ENCODE measurements at places on chromosomes 7 and 10.

GRCh38 chr7:30157204-30157603 is 22.4 kb downstream of the MTURN start:
- DNase-seq: no peak

GRCh38 chr10:77029777-77030717 is 607.6 kb downstream of the KCNMA1 start:
- DNase-seq: no peak

GRCh38 chr7:101104193-101104713 is 19.0 kb downstream of the TRIM56 start:
- DNase-seq: no peak

- DNase-seq: no peak
Observed at GRCh38 chr10:111209692-111210091, 132.9 kb downstream of the ADRA2A start.

DNA sequence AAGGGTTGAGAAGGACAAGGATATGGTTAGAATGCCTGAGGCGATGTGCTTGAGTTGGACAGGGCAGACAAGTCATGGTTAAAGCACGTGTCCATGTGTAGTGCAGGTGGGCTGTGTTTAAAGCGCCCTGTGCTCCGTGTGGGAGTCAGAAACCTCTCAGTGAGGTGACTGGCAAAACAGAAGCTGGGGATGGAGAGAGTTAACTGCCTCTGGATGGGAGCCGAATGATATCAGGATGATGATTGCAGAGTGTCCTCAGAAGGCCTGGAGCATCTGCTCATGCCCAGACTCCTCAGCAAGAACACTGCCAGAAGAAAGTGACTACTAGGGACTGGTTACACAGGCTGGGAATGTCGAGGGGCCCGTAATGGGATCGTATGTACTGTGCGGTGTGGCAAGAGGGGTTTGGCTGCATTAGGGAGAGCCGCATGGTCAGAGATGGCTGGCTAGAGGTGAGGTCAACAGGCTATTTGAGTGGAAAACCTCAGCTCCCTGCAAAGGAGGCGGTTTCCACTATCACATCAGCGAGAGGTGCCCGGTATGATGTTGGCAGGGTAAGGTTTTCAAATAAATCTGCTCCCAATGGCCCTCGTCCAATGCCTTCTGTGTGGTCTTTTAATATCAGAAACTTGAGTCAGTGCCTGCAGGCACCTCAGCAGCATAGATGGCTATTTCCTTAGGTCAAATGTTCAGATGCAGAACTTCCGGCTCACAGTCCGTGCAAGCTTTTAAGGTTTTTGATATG is 26.1 kb upstream of the MRC1 start:
- no peak for DNase-seq

DNA sequence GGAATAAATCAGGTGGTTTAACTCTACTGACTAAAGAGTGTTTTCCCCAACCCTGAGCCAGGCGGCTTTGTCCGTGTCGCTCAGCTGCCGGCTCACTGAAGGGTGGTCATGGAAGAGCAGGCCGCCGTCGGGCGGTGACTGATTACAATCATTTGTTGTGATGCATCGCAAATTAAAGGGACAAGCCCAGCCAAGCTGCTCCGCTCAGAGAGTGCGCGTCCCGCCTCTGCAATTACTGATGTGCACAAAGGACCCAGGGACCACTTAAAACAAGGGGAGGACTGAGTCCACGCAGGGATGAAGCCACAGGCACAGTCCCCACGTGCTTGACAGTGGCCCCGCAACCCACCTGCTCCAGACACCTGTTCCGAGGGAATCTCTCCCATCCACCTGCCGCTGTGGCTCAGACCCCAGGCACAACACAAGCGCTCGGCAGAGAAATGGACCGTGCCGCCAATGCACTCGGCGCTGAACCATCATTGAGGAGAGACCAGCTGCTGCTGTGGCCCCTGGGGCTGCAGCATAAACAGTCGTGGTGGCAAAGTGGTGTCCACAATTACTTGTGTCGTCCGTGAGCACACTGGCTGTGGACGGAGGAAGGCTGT is 526.5 kb downstream of the PTPRN2 start:
- DNase-seq: no peak

- DNase-seq: no peak
Observed at GRCh38 chr10:30791197-30791611, 161.7 kb upstream of the LYZL2 start.

DNA sequence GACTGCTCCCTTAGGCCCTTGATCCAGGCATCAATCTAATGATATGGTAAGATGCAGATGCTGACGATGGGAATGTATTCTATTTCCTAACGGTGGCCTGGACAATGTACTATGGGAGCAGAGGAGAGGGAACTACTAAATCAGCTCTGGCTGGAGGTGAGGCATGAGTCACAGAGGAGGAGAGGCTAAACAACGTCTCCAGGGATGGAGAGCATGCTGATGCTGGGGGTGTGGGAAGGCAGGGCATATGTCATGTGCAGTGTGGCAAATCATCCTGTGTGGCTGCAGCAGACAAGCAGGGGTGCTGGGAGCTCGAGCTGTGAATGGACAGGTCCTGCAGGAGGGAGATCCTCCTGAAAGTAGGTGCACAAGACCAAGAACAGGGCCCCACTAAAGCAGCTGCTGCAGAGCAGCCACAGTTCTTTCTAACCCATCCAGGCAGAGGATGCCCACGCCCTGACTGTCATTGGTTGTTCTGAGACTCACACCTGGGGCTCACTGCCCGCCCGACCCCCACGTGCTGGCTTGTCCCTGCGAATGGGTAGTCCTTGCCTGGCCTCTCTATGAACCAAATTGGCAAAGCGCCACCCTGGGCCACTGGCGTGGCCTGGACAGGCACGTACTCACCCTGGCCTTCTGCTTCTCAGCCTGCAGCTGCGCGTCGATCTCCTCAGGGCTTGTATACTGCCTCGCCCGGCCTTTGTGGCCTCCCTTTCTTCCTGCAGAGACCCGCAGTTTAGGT is 4.0 kb downstream of the PDAP1 start:
- no peak for DNase-seq
